ENCODE measurements at places on chromosomes 7 and 10.
A peak's percentile ranks its signal among the peaks of the same experiment; 100 is the strongest.

- DNase-seq, result no peak
Measured at GRCh38 chr7:78712111-78712510, 741.4 kb downstream of the MAGI2 start.

DNA sequence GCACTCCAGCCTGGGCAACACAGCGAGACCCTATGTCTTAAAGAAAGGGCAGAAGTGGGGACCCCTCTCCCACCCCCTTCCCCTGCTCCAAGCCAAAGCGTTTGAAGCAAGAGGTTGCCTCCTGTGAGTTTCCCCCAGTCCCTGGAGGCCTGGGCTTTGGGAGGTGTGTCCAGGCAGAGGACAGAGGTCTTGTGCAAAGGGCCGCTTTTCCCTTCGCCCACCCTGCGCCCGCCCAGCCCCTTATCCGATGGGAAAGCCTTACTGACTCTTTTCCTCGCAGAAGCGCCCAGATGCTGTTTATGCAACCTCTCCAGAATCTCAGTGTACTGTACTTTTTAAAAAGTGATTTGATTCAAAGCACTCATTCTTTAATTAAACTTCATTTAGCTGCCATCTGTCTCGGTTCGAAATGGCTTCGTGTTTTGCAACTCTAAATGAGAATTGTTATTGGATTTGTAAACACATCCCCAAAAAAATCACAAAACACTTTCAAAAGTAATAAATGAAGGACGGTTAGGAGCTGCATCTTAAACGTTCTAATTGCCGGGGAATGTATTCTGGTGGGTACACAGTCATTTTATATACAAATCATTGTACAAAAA is 50.5 kb upstream of the GTF2I start:
- no peak for DNase-seq

DNA sequence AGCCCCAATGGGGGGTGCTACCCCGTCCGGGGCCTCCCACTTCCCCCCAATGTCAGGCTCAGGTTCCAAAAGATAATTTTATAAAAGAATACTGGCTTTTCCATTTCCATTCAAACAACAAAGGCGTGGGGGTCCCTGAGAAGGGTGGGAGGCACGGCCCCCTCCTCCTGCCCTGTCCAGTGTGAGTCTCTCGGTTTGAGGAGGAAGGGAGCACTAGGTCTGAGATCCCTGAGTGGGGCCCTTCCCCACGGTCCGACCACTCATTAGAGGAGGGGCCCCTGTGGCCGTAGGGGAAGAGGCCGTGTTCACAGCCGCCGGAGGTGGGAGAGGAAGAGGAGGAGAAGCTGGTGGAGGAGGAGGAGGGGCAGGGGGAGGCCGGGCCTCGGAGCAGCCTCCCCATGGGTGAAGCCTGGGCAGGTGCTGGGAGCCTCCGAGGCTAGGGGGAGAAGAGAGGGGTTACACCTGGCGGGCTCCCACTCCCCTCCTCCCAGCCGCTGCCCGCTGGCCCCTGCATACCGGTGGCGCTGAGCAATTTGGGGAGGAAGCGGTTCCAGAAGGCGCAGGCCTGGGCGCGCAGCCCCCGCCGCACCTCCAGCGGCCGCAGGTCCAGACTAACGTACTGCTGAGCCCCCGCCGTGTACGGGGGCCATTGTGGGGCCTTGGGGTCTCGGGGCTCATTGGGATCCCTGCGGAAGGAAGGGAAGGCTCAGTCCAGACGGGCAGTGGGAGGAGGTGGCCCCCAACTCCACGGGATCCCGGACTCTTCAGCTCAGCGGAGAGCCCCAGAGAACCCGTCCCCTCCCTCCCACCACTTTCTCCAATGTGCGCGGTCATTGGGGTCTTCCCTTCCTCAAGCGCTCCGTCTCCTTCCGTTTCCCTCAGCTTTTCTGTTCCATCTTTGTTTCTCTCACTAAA is 1.4 kb upstream of the UFSP1 start:
- DNase-seq, result no peak

- DNase-seq, result no peak
Measured at GRCh38 chr10:28822719-28823464, 145.6 kb downstream of the BAMBI start.

GRCh38 chr10:105062951-105063350 is 421.9 kb downstream of the SORCS3 start:
- no peak for DNase-seq

DNA sequence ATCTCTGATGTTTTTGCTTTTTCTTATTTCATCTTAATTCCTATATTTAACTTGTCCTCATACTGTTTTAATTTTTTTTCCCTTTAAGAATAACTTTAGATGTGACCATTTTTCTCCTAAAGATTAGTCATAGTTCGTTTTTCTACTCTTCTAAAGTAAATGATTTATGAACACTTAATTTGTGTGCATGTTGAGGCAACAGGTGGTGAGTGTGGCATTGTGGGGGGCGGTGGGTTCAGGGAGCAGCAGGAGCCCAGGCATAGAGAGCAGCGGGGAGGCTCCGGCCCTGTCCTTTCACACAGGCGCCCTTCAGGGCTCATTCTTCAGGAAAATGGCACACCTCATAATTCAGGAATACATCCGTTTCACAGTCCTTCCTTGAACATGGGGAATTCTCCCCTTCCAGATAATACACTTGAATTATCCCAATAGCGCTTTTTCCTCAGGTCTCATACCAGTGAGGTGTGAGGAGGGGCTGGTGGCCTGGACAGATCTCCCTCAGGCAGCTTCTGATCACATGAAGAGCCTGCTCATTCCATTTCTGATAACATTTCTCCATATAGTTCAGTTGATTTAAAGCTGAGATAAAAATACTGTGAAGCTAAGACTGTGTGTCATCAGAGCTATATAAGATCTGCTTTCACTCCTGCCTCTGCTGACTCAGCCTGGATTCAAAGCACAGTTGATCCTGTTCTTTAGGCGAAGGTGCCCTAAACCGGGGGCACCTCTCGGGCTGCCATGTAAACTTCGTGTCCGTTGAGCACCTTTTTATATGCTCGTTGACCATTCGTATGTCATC is 40.2 kb downstream of the CUL1 start:
- DNase-seq, result no peak

DNA sequence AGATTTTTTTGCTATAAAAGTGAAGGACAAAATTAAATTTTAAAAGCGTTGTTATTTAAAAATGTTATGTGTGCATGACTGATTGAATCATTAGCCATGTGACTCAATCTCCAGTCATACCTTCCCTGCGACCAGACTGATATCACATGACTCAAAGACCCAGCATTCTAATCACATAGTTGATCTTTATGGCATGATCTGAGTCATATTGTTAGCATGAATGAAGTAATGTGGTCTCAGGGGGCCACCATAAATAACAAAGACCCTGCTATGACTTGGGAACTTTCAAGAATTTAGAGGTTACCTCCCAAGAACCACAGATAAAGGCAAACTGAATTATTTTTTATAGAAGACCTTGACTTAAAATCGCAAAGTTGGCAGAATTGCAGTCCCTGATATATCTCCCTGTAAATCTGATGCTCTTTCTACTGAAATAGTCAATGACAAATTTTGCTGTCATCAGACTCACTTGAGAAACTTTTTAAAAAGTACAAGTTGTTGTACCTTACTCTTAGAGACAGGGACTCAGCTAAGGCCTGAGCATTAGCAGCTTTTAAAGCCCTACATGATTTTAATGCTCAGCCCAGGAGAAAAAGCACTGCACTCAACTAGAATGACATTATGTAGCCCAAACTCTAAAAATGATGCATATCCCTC is 717.3 kb downstream of the XPNPEP1 start:
- DNase-seq, result no peak

- peak; percentile 71 for DNase-seq
Measured at GRCh38 chr7:26567266-26567665, 275.6 kb downstream of the SNX10 start.

DNA sequence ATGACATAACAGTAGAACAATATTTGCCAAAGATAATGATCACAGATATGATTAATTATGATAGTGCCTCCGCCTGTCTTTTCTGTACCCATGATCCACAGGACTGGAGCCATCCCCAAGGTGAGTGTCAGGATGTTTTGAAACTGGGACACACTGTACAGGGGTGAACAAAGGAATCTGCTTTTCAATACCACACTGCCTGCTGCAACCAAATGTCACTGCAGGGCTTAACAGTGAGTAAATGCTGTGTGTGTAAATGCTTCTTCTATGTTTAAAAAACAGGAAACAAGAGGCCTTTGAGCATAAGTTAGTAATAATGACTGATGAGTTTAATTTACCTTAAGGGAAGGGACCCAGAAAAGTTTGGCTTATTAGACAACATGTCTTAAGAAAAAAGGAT is 65.2 kb downstream of the HBP1 start:
- no peak for DNase-seq

DNA sequence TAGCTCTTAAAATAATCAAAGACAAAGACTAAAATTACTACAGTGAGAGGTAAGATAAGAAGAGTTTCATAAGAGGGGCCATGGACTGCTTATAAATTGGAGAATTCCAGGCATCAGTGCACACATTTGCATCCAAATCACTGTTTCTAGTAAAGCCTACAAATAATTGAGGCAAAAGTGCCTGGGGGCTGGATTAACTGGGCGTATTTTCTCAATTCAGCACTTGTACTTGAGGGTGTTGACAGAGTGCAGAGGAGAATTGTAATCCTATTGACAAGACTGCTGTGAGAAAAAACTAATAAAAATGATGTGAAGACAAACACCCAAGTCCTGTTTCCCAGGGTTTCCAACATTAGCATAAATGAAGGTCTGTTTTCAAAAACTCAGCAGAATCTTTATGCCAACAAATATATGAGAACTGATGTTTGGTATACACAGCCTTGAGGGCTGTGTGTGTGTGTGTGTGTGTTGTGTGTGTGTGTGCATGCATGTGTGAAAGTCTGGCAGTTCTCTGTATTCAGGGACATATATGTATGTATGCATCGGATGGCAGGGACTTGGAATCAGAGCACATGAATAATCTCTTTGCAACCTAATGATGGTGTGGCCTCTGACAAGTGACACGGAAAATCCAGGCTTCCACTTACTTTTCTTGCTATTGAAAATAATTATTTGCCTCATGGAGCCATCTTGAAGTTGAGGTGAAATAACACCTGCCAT is 182.1 kb upstream of the CDC14C start:
- no peak for DNase-seq

DNA sequence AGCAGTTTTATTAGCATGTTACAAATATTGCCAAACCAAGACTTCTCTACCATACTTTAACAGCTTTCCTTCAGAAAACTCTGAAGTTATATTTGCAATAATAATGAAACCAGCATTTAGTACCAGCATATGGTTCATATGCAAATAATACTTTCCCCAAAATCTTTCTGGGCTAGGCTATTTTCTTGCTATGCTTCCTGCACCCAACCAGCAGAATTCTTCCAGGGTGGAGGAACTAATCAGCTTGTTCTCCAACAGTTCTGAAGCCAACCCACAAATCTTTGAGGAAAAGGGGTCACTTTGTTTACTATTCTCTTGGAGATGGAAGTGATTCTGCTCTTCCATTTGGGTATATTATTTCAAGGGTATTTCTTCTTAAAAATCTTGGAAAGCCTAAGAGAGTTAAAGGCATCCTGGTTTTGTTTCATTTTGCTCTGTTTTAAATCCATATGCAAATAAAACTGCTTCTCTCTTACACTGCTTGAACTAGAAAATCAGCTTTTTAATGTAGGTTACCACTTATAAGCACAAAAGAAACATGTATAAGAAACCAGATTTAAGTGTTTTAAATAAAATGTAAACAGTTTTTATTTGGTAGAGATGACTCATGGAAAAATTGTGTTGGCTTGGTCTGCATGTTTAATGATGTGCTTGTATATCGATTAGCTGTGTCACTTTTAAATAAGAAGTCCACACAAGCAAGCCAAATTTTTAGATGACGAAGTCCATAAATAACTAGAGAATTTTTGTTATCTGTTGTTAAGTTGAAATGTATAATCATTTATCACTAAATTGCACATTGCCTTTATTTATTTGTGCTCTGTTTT is 103.7 kb downstream of the HECTD2 start:
- no peak for DNase-seq

- no peak for DNase-seq
Measured at GRCh38 chr7:80600046-80600445, 38.4 kb upstream of the CD36 start.

GRCh38 chr7:129657363-129657762 is 45.8 kb downstream of the NRF1 start:
- DNase-seq, result no peak

Data from NT2/D1 (cell line).